ENCODE measurements at places on chromosomes 5 and 9.
A peak's percentile ranks its signal among the peaks of the same experiment; 100 is the strongest.

- peak; percentile 79 for DNase-seq
Measured at GRCh38 chr9:113621309-113621791, 157.8 kb downstream of the RGS3 start.

DNA sequence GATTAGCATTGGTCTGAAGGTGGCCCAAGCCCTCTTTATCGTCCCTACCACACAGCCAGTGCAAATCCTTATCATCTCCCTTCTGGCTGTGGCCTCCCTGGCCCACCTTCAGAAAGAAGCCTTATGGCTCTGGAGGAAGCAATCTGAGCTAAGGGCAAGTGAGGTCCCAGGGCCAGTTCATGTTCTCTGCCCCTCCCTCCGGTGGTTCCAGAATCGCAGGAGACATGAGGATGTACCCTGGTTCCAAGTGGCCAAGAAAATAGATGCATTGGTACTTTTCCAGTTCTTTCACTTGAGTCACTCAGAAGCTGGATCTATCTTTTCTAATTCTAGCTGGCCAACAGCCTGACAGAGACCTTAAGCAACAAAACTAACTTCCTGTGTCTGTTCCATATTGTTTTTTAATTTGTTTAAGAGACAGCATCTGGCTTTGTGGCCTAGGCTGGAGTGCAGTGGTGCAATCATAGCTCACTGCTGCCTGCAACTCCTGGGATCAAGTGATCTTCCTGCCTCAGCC lies 60.7 kb downstream of the LHFPL2 start:
- DNase-seq, result no peak

DNA sequence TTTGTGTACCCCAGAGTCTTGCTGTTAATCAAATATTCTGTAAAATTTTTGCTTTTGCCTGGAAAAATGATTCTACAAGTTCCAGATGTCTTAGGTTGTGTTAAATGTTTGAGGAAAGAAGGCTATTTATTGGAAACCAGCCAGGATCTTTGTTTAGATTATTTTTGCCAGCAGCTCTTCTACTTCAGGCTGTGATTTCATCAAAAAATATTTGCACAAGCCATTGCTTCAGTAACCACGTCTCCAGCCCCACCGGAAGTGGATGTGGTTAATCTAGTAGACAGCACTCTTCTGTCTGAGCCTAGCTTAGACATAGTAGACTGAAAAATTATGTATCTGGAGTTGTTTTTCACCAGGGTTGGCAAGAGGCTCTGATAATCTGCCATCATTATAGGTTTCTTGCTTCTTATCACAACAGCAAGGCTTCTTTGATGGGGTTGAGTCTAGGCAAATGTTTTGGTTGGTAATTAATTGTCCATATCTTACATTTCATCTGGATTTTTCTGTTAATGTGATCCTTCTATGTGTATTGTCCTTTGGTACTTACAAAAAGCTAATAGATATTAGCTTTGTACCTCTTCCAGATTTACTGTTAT lies 17.1 kb downstream of the KCTD16 start:
- DNase-seq, result no peak

DNA sequence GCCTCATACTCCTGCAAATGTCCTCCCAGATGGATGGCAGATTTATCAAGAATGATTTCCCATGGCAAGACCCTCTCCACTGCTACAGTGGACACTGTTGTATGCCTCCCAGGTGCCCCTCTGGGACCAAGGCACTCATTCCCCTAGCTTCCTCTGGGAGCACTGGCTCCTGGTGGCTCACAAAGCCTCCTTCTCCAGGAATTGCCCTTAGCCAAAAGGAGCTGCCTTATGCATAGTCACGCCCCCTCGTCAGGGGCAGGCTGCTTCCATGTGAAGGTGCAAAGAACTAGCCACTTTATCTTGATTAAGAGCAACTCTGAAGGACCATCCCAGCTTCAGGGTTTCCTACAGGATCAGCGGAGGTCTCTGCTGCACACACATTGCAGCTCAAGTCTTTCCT lies 358.1 kb downstream of the CDK5RAP2 start:
- DNase-seq, result peak; percentile 39

- DNase-seq, result no peak
Measured at GRCh38 chr5:161385027-161385426, 161.5 kb downstream of the GABRB2 start.

- DNase-seq, result no peak
Measured at GRCh38 chr5:80052464-80052863, 17.3 kb downstream of the THBS4 start.

- DNase-seq, result peak; percentile 18
Measured at GRCh38 chr5:73853091-73853490, 227.1 kb downstream of the ARHGEF28 start.

DNA sequence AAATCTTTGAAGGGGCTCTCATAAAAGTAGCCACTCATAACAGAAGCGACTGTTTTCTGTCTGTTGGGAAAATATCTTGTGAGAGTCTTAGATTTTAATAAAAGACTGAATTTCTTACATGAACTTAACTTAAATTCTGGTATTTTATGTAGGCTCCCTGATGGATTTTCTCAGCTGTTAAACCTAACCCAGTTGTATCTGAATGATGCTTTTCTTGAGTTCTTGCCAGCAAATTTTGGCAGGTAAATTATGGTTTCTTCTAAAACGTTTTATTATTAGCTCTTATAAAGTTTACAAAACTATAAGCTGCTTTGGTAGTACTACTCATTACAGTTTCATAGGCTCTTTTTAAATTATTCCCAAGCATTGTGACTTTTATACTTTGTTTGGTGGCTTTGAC lies 87.0 kb downstream of the ERBIN start:
- DNase-seq, result no peak

DNA sequence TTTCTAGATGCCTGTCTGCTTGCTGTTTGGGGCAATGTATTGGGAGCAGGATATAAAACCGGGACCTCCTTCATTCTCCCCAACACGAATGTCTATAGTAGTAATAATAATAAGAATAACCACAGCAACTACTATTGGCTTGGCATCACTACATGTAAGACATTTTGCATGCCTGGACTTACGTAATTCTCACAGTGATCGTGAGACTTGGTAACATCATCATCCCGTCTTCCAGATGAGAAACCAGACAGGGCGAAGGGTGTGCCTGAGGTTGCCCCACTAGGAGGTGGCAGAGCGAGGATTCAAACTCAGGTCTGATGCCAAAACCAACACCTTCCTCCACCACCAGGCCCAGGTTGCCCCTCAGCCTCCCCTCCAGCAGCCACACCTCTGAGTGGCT lies 185.1 kb downstream of the RGS3 start:
- DNase-seq, result no peak

- no peak for DNase-seq
Measured at GRCh38 chr9:133250741-133251170, 24.2 kb downstream of the ABO start.

DNA sequence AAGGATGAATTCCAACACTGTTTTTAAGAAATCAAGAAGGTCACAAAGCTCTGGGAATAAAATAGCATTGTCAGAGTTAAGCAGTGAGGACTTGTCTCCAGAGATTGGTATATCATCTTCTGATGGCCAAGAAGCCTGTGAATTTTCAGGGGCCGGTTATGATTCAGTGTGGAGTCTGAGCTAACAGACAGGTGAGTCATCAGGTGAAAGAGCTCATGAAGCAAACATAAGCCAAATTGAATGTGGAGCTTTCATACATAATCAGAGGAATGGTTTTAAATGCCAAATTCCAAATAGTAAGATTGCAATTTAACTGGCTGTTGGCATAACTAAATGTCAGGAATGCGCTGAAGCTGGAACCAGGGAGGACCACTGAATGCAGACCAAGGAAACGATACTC lies 494.2 kb downstream of the MTRR start:
- no peak for DNase-seq

- no peak for DNase-seq
Measured at GRCh38 chr5:116372931-116373597, 201.6 kb downstream of the SEMA6A start.

GRCh38 chr9:121650217-121651007 lies 1.0 kb upstream of the DAB2IP start:
- DNase-seq, result peak; percentile 96

DNA sequence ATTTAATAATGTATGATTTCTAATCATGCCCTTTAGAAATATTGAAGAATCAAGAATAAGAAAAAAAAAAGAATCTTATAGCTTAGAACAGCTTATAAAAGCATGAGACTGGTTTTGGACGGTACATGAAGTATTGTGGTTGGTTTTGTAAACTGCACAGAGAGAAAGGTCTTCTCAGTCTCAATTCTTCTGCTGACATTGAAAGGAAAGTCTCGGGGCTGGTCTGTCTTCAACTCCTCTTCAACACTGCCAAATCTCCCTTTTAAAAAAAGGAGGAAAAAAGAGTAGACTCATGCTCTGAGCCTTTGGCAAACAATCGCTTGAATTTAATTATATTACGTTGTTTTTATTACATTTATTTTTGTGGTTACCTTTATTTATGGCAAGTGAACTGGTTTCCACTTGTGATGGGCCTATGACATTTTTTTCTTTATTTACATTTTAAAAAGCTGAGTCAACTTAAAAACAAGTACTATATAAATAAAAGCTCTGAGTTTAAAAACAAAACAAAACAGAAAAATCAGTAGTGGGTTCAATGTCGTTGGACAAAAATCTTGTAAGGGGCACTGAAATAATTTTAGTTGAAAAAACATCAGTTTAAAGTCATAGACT lies 32.8 kb upstream of the EBF1 start:
- no peak for DNase-seq

GRCh38 chr9:113564498-113565237 lies 101.1 kb downstream of the RGS3 start:
- peak; percentile 87 for DNase-seq

GRCh38 chr5:88734983-88735382 lies 148.0 kb downstream of the MEF2C start:
- no peak for DNase-seq

DNA sequence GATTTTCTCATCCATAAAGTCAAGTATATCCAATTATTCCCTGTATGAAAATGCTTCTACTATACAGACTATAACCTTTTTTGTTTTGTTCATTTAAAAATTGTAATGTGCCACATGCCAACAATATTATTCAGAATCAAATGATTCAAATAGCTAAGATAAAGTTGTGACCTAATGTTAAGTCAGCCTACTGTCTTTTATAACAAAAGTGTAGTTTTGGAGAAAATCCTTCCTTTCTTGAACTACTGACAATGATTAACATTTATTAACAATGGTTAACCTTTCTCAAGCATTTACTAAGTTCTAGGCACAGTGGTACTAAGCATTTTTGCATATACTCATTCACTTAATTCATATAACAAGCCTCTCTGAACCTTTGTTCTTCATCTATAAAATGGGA lies 25.0 kb downstream of the CSF2 start:
- DNase-seq, result no peak

DNA sequence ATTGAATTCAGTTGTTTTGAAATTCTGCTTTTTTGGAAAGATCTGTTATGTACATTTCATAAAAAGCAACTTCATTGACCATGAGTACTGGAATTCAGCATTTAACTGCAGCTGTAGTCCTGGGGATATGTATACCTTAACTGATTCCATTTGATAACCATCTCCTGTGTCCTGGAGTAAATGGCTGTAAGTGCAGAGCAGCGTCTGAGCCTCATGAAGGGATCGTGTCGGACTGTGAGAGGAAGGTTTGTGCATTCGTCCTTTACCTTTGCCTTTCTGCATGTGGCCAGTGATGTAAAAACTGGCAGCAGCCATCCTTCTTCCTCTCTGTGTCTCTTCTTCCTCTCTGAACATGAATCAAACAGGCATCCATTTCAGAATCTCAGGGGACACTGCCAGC lies 287.2 kb downstream of the FANCC start:
- DNase-seq, result no peak

GRCh38 chr9:87128844-87129493 lies 181.7 kb upstream of the GAS1 start:
- no peak for DNase-seq

DNA sequence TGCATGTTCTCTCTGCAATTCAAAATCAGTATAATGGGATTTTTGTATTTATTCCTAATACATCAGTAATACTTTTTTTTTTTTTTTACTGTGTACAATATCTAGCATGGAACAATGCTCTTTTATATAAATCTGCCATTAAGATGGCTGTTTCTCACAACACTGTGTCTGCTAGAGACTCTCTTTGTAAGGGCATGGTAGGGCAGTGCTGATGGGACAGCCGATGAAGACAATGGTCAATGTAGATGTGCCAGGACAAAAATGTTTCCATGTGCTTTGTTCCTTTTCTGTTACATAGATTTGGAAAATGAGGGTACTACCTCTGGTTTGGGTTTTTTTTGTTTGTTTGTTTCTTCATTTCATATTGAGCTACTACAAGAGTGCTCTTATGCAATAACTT lies 95.3 kb upstream of the ITGA2 start:
- DNase-seq, result no peak

- DNase-seq, result no peak
Measured at GRCh38 chr5:17132444-17133083, 84.9 kb upstream of the BASP1 start.

DNA sequence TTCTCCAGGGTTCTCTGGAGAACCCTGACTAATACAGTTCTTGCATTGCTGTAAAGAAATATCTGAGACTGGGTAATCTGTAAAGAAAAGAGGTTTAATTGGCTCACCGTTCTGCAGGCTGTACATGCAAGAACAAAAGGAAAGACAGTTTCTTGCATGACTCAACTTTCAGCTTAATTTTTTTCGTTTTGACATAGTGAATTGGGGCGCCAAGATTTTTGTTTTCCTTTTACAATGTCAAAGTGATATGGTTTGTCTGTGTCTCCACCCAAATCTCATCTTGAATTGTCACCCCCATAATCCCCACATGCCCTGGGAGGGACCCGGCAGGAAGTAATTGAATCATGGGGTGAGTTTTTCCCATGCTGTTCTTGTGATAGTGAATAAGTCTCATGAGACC lies 11.8 kb upstream of the CRHBP start:
- DNase-seq, result no peak

DNA sequence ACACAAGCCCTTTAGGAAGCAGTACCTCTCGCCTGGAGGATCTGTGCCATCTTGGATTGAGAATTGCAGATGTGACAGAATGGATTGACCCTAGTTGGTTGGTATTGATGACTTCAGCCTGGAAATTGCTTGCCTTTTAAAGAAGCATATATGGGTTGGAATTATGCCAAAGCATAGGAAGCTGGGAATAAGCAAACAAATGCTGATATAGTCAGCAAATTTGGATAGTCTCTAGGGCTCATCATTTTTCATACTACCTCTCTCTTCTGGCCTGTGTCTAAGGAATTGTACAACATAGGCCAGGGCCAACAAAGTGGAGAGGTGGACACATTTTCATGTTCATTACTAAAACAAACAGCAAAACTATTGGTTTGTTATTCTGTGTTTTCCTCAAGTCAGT lies 13.2 kb downstream of the TRIM32 start:
- DNase-seq, result no peak

DNA sequence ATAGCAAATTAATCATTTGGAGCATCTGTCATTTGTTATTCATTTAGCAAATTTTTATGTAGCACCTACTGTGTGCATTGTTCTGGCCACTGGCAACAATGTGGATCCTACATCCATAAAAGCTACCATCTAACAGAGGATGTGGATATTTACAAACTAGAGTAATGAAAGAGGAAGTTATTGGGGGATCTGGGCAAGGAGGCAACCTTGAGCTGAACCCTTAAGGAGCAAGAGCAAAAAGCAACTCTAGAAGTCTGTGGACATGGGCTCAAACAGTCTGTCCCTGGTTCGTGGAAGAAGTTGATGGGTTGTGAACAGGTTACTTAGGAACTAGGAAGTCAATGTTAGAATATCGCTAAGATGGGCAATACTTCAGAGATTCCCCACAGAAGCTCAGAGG lies 259.9 kb downstream of the SYK start:
- no peak for DNase-seq
